ENCODE measurements at places on chromosomes 2 and 18. TPM values are rescaled to one million over a fixed set of nuclear protein-coding genes. Genes with fewer than 3 reads are reported as not detected.

The ACOXL gene
- total RNA-seq, result not detected

The SLC4A5 gene
- total RNA-seq, result 0.09 TPM

The LDAH gene
- total RNA-seq, result 17.6 TPM

The SLC30A3 gene
- not detected for total RNA-seq

The PTGR3 gene
- 10.1 TPM for total RNA-seq

The METAP1D gene
- 3.7 TPM for total RNA-seq

The TNFAIP6 gene
- 1.8 TPM for total RNA-seq

The UPP2 gene
- not detected for total RNA-seq

The SLC38A11 gene
- not detected for total RNA-seq

The PKDCC gene
- total RNA-seq, result 2.2 TPM

The XPO1 gene
- 217 TPM for total RNA-seq

The MC4R gene
- not detected for total RNA-seq

The SKOR2 gene
- total RNA-seq, result not detected

The MAL gene
- total RNA-seq, result not detected

The ALK gene
- total RNA-seq, result not detected

The GTF2A1L gene
- total RNA-seq, result not detected

The KLF7 gene
- total RNA-seq, result 31.7 TPM

The GPC1 gene
- 66.5 TPM for total RNA-seq

The MC2R gene
- total RNA-seq, result not detected

The C2orf72 gene
- not detected for total RNA-seq

The GBX2 gene
- 4.5 TPM for total RNA-seq

The POTEJ gene
- 0.09 TPM for total RNA-seq

The GALNT14 gene
- total RNA-seq, result not detected

The TRIP12 gene
- 370 TPM for total RNA-seq

The INHBB gene
- 2.4 TPM for total RNA-seq

The ABHD1 gene
- total RNA-seq, result under 0.01 TPM

The GRB14 gene
- total RNA-seq, result 2.1 TPM

The TMEM247 gene
- not detected for total RNA-seq

The RSAD2 gene
- 0.19 TPM for total RNA-seq

The CDH19 gene
- 0.09 TPM for total RNA-seq

The ALKAL2 gene
- total RNA-seq, result not detected

The CD8A gene
- not detected for total RNA-seq

The SOX11 gene
- not detected for total RNA-seq

The ATP6V1C2 gene
- total RNA-seq, result not detected

Data from endothelial cell of coronary artery (primary cell).